ENCODE measurements at places on chromosomes 2 and 18. TPM values are rescaled to one million over a fixed set of nuclear protein-coding genes. Genes with fewer than 3 reads are reported as not detected.

APLF gene
- 1.3 TPM for polyA plus RNA-seq

DTNA gene
- polyA plus RNA-seq, result 59.0 TPM

MARCO gene
- 0.54 TPM for polyA plus RNA-seq

ABCG5 gene
- not detected for polyA plus RNA-seq

RAX gene
- not detected for polyA plus RNA-seq

LIMS1 gene
- 111 TPM for polyA plus RNA-seq

HNMT gene
- polyA plus RNA-seq, result 65.5 TPM

DDX1 gene
- 82.6 TPM for polyA plus RNA-seq

SS18 gene
- 50.8 TPM for polyA plus RNA-seq

TRIM43 gene
- not detected for polyA plus RNA-seq
